ENCODE measurements at places on chromosomes 5 and 9.

DNA sequence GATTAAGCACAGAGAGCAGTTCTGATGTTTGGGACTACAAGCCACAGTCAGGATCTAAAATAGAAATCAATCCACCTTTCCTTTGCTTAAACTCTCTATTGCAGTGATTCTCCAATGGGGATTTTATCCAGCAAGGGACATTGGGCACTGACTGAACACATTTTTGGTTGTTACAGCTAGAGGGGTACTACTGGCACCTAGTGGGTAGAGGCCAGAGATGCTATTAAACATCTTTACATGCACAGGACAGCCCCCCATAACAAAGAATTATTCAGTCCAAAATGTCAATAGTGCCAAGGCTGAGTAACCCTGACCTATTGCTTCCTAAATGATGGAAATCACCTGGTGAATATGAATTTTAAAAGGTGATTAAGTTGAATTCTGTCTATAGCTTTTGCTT lies 12.0 kb downstream of the ZNF622 start:
- no peak for DNase-seq

DNA sequence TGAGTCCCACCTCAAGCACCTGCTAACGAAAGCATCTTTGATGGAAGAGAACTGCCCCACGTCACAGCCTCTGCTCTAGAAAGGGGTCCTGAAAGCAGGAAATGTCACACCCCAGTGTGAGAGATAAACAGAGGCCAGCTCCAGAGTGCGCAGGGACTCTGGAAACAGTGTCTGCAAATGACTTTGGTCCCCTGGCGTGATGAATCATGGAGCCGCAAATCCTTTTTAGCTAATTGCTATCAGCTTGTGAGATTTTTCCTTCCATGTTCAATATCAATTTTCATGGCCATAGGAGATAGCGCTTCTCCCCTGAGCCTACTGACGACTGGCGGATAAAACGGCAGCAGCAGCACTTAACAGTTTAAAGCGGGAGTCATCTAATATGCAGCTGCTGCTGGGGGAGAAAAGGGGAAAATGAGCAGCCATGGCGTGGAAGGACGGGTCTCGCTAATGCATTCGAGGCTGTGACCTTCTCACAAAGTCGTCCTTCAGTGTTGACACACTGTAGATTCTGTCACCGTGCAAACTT lies 209.6 kb upstream of the IRX1 start:
- no peak for DNase-seq

DNA sequence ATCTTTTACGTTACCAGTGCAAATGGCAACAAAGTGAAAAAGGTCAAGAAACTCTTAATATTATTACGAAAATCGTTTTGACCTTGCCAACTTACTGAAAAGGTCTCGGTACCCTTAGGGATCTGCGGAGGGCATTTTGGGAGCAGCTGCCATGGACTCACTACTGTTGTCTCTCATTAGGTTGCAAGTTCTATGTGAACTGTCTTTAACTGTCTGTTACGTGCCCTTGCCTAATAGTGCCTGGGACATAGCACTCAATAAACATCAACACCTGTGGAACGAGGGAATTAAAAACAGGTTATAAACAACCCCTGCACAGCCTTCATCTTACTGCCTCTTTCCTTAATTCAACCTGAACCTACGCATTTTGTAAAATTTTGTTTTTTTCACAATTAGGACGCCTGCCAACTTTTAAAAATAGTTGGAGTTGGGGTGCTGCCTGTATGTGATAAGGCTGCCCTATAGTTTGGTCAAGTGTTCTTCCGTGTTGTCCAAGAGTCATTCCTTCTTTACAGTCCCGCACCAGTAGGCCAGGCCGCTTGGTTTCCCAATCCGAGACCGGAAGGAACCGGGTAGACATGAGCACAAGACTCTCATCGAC lies 527 bp upstream of the SREK1 start:
- no peak for DNase-seq

DNA sequence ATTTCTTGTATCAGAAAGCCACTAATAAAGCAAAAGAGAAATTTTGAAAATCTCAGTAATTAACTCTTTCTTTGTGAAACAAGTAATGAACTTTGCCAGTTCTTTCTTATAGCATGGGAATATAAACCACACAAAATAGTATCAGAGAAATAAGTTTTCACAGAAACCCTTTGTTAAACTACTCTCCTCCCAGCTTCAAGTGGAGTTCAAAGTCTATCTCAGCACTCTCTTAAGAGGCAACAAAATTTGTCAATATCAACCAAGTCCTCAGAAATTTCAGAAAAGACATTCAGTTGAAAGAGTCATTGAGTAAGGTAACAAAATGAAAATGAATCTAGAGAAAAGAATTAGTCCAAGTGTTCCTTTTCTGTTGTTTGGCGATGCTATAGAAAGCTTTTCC lies 89.3 kb downstream of the NTRK2 start:
- no peak for DNase-seq

DNA sequence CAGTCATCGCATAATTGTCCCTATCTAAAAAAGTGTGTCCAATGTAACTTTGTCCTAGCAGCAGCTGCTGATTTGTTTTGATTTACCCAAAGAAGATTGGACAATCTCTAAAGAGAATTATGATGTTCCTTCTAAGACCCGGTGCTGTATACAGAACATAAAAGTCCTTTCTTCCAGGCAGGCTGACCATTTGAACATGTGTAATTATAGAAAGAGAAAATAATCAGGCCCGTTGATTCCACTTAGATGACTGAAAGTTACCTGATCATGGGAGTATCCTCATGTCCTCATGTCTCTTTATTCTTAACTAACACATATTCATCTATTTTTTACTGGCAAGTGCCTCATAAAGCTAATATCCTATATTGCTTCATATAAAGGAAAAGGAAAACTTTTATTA lies 164.1 kb upstream of the MRPS30 start:
- DNase-seq, result no peak

- DNase-seq, result no peak
These were observed 94.4 kb downstream of the ADRB2 start for GRCh38 chr5:148920646-148921288.

DNA sequence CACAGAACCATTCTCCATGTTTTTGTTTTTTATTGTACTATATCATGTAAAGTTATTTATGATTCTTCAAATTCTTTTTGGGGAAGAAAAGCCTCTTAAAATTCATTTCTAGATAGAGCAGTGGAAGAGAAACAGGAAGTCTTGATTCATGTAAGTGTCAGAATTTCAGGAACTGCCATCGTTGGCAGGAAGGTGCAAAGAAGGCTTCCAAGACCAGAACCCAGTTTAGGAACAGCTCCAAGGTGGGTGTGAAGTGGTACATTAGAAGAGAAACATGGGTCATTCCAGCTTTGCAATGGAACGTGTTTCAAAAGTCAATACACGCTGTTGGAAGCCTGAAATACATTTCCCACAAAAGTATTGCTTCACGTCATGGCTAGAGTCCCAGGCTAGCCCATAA lies 14.8 kb downstream of the SAXO1 start:
- DNase-seq, result no peak

- no peak for DNase-seq
These were observed 136.0 kb downstream of the MVB12B start for GRCh38 chr9:126462617-126463016.

GRCh38 chr5:145554399-145554798 lies 280.7 kb downstream of the PRELID2 start:
- DNase-seq, result no peak

GRCh38 chr9:90870621-90871326 lies 69.2 kb downstream of the SYK start:
- peak; percentile 54 for DNase-seq

DNA sequence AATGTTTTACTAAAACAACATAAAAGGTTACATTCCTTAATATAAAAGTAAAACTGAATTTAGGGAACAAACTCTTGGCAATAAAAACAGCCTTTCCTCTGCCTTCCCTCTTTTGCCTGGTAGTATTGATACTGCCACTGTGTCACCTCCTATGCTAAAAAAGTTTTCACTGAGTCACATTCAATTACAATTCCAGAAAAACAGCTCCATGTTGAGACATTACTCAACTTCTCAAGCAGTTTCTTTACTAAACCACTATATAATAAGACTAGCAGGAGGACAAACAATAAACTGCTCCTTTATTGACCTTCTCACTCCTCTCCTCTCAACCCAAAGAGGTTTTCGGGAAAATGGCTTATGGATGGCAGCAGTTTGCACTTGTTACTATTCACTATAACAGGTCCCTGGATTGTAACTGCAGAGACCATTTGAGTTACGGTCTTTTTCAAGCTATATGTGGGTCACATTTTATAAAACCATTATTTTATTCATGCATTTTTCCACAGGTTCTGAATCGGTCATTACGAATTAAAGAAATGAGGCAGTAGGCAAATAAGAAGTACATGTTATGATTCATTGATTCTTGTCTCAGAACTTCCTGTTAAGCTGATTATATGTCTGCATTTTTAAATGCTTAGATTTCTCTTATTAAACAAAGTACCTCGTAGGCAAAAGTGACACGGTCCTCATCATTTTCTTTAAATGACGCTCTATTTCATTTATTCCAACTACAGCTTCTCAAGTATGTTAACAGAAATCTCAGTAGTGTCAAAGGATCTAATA lies 2.1 kb downstream of the ZDHHC21 start:
- peak; percentile 7 for DNase-seq

- DNase-seq, result peak; percentile 95
These were observed 1.3 kb upstream of the PHPT1 start for GRCh38 chr9:136847826-136848392.

- no peak for DNase-seq
These were observed 102.8 kb downstream of the HMHB1 start for GRCh38 chr5:143914756-143915155.

GRCh38 chr9:93682155-93682968 lies 106.0 kb downstream of the PHF2 start:
- peak; percentile 57 for DNase-seq

DNA sequence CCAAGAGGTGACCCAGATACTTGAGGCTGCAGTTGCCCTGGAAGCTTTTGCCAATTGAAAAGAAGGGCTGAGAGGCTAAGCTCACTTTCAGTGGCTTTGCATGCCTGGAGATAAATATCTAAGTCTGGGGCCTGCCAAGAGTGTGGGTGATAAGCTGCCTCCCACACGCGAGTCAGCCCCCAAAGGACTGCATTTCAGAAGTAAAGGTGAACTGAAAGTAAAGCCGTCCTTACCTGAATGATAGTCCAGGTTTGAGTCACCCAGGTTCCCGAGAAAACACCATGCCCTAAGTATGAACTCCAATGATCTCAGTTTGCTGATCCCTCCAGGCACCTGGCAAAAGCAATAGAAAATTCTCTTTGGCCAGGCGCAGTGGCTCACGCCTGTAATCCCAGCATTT lies 22.5 kb upstream of the N4BP3 start:
- DNase-seq, result no peak

DNA sequence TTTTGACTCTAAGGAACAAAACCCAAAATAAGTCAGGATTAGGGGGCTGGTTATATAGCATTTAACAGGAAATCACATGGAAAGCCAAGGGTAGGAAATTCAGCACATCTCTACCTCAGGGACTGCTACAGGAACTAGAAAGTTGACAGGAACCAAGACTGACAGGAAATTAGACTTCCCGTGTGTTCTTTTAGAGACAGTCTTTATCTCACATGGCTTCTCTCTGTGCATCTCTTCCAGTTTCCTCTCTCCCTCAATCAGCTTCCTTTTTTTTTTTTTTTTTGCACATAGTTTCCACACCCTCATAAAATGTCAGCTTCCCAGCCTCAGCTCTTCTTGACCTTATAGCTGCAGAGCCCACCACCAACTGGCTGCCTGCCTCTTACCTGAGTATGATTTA lies 4.8 kb downstream of the RECK start:
- DNase-seq, result no peak

GRCh38 chr5:7882926-7883325 lies 14.0 kb downstream of the MTRR start:
- no peak for DNase-seq

GRCh38 chr5:151504006-151504405 lies 56.6 kb downstream of the SLC36A1 start:
- no peak for DNase-seq

- DNase-seq, result no peak
These were observed 7.9 kb downstream of the G3BP1 start for GRCh38 chr5:151779531-151780125.

DNA sequence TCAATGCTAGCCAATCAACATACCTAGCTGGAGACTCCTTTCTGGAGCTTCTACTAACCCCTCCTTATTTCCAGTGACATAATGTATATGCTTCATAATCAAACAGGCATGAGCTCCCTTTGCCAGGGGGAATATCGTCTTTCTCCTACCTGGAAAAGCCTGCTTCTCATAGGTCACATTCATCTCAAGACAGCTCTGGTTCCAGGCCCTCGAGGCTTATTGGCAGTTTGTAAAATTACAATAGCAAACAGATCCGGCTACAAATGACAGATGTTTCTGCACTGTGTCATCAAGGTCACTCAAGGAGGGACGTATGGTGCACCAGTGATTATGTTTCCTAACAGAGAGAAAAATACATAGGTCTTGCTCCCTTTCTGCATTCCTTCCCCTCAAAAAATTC lies 140.0 kb downstream of the SAXO1 start:
- DNase-seq, result no peak

DNA sequence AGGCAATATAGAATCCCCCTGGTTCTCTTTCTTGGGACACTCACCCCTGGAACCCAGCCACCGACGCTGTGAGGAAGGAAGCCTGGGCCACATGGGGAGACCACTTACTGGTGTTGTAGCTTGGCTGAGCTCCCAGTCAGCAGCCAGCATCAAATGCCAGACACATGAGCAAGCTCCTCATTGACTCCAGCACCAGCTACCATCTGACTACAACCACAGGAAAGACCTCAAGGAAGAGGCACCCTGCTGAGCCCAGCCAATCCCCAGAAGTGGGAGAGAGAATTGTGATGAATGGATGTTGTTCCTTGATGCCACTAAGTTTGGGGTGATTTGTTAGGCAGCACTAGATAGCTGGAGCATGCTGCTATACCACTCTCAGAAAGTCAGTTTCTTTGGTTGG lies 36.0 kb downstream of the BNIP1 start:
- no peak for DNase-seq

GRCh38 chr5:96509721-96510350 lies 76.8 kb upstream of the PCSK1 start:
- DNase-seq, result peak; percentile 96

- DNase-seq, result no peak
These were observed 105.0 kb upstream of the PRSS3 start for GRCh38 chr9:33690143-33690933.

GRCh38 chr5:39570403-39571027 lies 145.7 kb upstream of the DAB2 start:
- peak; percentile 54 for DNase-seq

GRCh38 chr5:180611140-180611850 lies 20.0 kb upstream of the SCGB3A1 start:
- no peak for DNase-seq

All from mesenchymal stem cell (in vitro differentiated cells and primary cell).